ENCODE measurements at places on chromosomes 12 and 14.

GRCh38 chr12:69014047-69014446, 81.1 kb upstream of the CPM start:
- DNase-seq = no peak

DNA sequence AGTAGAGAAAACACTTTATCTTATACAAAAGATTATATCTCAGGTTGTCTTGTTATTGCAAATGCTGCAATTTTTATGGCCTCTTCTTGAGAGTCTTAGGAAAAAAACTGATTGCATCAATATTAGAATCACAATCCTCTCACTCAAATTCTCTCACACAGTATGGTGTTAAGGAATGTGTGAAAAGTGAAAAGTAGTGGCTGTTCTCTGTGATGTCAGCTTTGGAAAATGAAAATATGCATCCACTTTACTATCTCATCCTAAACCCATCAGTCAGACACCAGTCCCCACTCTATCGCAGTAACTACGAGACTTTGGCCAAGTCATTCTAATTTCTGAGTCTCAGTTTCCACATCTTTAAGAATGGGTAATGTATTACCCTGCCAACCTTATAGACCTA, 32.6 kb upstream of the NTF3 start:
- DNase-seq = no peak

DNA sequence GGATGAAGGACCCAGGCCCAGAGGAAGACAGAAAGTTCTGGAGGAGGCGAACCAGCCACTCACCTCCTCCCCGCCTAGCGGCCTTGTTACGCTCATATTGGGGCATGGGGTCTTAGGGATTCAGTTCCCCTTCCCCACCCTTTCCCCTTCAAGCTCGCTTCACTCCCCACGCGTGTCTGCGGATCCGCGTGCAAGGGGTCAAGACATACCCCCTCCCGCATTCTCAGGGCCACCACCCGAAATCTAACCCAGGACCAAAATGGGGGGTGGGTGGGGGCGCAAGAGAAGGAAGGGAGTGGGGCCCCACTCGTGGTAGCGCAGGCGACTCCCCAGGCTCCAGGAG, 584 bp upstream of the RFX4 start:
- no peak for DNase-seq

GRCh38 chr14:70771781-70772212, 37.5 kb downstream of the MAP3K9 start:
- no peak for DNase-seq

GRCh38 chr14:62253911-62254310, 491.7 kb downstream of the SNAPC1 start:
- no peak for DNase-seq

DNA sequence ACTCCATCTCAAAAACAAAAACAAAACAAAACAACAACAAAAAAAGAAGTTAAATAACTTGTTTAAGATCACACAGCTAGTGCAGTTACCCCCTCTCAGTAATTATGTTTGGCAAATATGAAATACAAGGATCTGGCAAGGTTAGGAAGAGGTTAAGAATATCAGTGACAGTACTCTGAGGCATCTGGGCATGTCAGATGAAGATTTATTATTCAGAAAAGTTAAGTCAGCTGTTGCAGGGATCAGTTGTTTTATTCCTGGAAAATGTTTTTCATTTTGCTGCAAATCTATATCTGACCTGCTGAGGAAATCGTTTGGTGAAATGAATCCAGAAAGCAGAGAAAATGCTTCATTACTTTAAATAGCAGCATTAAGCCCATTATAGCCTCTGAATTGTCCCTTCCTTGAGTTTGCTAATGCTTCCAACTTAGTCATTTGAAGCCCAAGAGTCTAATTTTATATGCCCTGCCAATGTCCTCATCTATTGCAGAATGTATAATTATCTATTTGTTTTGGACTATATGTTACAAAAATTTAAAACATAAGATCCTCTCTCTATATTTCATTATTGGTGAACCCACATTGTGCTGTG, 8.1 kb downstream of the GPX2 start:
- no peak for DNase-seq
